ENCODE measurements at places on chromosomes 1 and 21.

- DNase-seq, result peak; percentile 13
Measured at GRCh38 chr1:46131712-46132528, 509 bp downstream of the PIK3R3 start.

DNA sequence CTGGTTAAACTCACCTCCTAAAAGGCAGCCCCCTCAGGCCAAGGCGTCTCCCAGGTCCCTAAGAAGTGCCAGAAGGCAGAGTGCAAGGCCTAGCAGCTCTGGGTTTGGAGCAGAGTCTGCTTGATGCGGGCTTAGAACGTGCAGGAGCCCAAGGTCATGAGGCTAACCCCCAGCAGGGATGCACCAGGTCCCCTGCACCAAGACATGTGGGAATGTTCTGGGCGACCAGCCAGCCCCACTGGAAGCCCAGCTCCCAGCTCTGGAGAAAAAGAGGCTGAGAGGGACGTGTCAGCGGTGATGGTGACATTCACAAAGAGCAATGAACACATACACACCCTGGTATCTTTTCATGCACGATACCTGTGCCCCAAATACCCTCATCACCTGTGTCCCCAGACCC, 5.1 kb downstream of the LRRN2 start:
- no peak for DNase-seq

GRCh38 chr1:6447818-6448748, 17.9 kb downstream of the TNFRSF25 start:
- DNase-seq, result no peak

- no peak for DNase-seq
Measured at GRCh38 chr1:19311503-19311930, 427 bp downstream of the AKR7A2 start.

DNA sequence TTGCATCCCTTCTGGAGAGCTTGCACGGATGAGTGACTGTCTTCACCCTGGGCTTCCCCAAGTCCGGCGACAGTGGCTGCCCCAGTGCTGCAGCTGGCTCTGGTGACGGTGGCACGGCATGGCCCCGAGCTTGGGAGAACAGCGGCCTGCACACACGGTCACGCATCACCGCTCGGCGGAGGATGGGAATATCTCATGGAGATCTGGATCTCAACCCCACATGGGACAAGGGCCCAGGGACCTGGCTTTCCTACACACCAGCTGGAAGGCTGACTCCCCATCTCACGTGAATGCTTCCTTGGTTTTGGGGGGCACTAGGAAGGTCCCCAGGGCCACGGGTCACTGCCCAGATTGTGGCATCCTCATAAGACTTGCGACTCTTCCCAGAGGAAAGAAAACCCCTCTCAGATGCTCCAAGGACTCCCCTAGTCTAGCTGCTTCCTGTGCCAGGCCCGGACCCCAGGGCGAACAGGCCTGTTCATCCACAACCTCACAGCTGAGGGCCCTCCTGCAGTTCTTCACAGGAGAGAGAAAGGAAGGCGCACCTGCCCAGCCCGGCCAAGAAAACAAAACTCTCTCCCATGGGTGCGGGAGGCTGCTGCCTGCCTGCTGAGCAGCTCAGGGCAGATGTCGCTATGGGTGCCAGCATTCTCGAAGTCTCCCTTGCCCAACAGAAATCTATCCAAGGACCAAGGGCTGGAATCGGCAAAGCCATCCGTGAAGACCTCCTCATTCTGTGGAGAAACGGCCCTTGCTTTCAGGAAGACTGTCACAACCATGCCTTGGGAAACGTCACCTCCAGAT, 9.9 kb downstream of the CFAP410 start:
- DNase-seq, result no peak

- no peak for DNase-seq
Measured at GRCh38 chr21:43191521-43191920, 22.7 kb downstream of the CRYAA start.

- DNase-seq, result no peak
Measured at GRCh38 chr1:69747207-69747606, 179.5 kb downstream of the LRRC7 start.

GRCh38 chr1:40270152-40270834, 12.3 kb downstream of the ZMPSTE24 start:
- no peak for DNase-seq

GRCh38 chr1:7554385-7555235, 216.5 kb upstream of the VAMP3 start:
- DNase-seq, result no peak

DNA sequence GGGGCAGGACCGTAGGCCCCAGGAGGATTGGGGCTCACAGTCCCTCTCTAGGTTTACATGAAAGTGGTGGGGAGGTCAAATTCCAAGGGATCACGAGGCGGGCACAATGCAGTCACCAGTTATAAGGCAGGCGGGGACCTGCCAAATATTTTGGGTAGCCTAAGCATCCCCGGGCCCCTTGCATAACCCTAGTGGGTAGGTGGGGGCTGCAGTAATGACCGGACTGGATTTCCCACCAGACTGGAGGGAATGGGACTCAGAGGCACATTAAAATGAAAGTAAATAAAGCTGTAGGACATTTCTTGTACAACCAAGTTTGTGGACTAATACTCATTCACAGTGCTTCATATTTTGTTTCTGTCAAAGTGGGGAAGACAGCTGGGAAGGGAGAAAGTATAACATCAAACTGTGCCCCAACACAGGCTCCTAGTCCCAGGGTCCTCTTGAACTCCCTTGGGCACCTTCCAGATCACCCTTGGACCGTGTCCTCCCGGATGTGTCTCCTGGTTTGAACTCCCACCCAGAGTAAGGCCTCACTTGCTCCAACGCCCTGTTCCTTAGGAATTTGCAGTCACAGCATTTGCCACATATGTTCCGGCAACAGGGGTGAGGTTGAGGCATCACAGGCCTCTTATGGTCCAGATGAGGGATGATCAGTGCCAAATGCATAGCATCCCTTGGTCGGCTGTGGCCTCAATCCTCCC, 28.4 kb upstream of the KIAA0040 start:
- no peak for DNase-seq

Data from stimulated activated CD4-positive, alpha-beta T cell treated with anti-CD3 and anti-CD28 coated beads, Interleukin-2, amount 100 ng/mL, for 48 hours (primary cell).